Hypothalamus (tissue), 51 donors: ENCODE measurements at places on chromosomes 5 and 9.

DNA sequence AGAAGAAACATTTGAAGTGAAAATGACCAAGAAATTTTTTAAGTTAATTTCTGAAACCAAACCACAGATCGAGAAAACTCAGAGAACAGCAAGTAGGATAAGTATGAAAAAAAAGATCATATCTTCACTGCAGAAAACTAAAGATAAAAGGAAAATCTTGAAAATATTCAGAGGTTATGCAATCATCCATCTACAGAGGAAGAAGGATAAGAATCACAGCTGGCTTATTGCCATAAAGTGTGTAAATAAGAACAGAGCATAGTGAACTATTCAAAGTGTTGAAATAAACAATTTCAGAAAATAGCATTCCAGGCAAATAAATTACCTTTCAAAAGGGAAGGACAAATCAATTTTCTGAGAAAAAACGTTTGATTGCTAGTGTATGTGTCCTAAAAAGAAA is 1191.7 kb upstream of the CDH6 start:
- no peak for DNase-seq

- peak; percentile 59 for DNase-seq
Observed at GRCh38 chr5:125575891-125576505, 829.6 kb upstream of the ZNF608 start.

GRCh38 chr5:87581661-87582060 is 168.9 kb upstream of the CCNH start:
- no peak for DNase-seq

DNA sequence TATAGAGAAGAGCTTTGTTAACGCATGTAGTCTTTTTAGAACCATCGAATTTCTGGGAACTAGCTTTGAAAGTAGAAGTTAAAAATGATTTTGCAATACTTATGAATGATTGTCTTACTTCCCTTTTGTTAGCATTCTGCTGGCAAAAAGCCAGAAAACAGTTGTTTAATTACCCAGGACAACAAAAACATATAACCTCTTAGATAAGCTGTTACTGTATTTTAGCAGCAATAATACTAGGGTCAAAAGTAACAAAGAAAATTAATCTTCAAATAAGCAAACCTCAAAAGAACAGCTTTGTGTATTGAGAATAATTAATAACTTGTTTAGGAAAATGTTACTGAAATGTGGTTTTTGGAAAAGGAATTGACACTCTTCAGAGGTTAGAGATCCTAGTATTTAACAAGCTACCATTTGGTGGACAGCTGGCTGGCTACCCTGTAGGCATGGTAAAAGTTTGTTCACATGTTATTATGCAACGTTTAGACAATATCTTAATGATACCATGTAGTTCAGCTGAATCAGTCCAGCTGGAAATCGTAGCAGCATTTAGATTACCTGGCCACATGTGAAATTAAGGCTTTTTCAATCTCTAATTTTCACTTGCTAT is 3.8 kb downstream of the FGF10 start:
- no peak for DNase-seq

DNA sequence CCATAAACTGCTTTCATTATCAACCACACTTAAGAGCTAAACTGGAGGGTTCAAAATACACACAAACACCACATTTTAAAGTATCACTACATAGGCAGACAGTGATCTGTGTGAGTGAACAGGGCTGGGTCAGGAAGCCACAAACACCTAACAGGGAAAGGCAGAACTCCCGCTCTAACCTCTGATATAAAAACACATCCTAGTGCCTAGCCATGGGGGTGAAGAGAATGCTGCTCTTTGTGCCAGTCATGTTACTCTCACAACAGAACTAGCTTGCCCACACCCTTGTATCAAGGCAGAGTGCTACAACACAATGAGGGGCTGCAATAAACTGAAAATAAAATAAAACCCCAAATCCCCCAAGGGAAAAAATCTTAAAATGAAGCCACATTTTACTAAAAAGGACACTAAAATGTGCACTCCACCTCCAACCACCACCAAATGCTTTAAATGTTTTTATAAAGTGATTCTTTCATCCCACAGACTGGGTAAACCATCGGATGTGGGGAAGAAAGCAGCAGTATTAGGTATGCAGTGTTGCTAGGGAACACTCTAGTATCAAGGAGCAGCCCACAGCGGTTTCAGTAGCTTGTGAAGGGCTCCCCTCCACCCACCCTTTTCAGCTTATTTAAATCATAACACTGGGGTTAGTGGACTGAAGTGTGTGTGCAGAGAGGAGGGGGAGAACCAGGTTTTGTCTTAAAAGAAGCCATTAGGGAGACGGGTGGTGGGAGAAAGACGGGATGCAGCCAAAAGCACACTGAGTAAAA is 64.5 kb downstream of the TMEM161B start:
- DNase-seq: no peak

DNA sequence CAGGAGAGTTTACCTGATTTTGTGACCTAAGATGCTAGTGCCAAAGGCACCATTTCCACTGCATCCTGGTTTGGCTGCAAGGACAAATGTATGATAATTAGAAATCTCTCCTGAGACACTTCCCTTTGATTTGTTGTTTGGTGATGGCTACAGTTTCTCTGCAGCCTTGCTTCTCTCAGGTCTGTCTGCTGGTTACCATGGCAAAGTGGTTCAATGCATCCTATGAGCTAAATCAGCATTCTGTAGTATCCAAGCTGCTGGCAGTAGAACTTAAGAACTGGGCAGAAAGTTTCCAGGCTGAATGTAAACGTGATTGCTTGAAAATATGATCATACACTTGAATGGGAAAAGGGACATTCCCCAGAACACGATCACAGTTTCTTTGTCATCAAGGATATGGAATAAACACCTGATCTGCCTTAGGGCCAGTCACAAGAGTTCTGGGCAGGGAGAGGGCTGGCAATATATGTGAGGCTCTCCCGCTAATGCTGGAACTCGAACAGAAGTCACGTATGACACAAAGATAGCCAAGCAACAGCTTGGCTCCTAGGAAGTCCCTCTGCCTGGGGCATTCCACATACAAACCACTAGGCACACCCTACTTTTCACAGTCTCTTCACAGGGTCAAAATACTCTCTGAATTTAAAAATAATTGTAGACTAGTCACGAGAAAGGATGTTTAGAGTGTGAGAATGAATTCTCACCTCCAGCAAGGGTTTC is 138.1 kb upstream of the GRAMD2B start:
- DNase-seq: no peak
